Brain (organoid and tissue), 16 donors: ENCODE measurements at places on chromosomes 5 and 9.

DNA sequence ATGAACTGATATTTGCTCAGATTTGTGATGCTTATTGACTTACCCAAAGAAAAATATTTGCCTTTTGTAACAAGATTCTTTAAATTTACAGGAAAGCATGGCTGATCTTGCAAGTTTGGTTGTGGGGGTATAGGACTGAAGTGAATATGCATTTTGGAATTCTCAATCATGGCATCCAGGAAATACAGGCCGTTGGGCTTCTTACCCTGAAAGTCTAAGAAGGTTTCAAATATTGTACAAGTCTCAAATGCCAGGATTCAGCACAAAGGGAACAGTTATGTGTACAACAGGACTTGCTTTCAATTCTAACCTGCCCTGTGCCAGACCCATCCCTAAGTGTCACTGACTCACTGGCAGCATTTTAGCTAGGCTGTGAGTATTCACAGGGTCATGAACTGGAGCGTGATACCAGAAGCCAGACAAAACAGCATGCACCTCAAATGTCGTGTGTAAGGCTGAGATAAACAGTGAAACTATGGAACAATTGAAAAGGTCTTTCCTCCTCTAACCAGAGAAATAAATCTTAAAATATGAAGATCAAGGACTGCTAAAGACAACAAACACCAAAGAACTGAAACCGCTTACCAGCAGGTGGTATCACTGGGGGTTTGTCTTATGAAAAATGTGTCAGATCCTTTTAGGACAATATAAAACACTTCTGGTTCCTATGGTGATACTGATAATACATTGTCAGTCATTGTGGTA, 168.6 kb upstream of the RGMB start:
- DNase-seq = peak; percentile 14

DNA sequence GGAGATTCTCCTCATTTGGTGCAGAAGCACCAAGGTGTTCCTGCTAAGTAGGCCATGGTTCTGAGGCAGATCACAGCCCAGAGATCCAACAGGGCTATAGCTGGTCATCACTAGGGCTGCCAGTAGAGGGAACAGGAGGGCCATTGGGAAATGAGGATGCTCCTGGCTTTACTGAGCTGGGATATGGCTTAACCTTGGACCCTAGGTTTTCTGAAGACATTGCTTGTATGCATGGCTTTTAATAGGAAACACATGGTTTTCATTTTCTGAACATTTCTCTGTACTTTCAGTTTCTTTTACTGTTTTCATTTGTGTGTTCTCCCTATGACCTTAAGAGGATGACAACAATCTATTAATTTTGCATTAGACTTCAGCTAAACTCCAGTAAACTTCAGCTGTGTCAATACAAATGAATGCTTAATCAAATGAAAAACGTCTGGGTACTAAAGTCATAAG, at the start of gene IFNW1:
IFNW1 (minus strand) TSS at position 406 of the 456 bp plus-strand sequence; CDS start at position 144, 262 bp downstream.
- DNase-seq = no peak

GRCh38 chr5:56088431-56088949, 93.7 kb upstream of the IL6ST start:
- DNase-seq = no peak

- DNase-seq = no peak
Measured at GRCh38 chr5:168878135-168878745, 299.1 kb upstream of the PANK3 start.

- DNase-seq = no peak
Measured at GRCh38 chr9:120310035-120310434, 269.9 kb downstream of the CDK5RAP2 start.

DNA sequence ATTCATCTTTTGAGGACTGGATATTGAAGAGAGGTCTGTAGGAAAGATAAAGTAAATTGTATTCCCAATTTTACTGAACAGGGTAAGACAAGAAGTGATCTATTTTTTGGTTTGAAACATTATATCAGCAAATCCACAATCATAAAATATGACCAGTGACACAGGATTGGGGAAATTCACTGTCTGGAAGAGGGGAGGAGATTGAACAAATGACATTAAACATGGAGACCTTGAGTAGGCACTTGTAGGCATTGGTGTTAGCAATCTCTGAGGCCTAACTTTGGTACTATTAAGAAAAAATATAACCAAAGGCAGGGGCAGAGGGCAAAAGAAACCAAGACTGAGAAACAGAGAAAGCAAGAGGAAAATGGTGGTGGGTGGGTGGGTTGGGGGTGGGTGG, 132.6 kb upstream of the TMEM161B start:
- no peak for DNase-seq

DNA sequence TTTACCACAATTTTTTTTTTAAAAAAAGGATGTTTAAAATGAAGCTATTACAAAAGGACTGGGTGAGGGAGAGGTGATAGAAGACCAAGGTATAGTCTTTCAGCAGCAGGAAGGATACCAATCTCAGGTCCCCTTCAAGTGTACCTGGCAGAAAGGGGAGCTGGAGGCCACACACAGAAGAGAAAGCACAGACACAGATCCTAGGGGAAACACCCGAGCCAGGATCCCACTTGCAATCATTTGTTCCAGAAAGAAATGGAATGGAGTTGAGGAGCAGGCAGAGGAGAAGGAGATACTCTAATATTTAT, 5.6 kb downstream of the GNPDA1 start:
- DNase-seq = no peak

GRCh38 chr5:67528953-67529352, 332.4 kb upstream of the CD180 start:
- DNase-seq = no peak

- no peak for DNase-seq
Measured at GRCh38 chr9:14822666-14823065, 87.6 kb downstream of the FREM1 start.

DNA sequence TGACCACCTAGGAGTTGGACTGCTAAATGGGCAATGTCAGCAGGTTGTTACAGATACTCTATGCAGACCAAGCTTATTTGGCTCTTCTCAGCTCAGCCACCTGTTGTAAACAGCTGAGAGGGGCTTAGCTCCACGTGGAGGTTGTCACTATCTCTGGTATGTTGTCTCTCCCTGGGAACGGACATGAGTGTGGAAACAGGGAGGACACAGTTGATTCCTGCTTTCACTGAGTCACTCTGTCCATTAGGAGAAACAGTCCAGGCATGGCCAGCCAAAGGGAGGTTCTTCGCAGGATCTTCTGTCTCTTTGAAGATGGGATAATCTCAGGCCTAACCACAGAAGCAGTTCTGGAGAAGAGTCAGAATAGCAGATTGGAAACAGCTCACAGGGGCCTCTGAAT, 121.2 kb downstream of the PALM2AKAP2 start:
- no peak for DNase-seq

GRCh38 chr5:45578270-45578669, 117.9 kb downstream of the HCN1 start:
- no peak for DNase-seq

GRCh38 chr5:96427824-96428223, 5.2 kb downstream of the PCSK1 start:
- DNase-seq = no peak

DNA sequence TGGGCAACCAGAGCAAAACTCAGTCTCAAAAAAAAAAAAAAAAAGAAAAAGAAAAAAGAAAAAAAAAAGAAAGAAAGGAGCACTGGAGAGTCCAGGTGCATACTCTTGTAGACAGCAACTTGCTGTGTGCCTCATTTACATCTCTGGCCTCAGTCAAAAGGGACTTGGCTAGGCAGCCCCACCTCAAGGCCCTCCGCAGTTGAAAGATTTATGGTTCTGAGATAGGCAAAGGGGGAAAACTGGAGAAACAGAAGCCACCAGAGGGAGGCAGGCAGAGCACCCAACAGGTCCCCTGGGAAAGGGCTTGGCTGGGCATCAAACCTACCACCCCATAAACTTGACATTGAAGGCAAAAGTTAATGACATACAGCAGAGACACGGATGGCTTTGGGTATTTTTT, 6.1 kb downstream of the ORM2 start:
- DNase-seq = no peak

DNA sequence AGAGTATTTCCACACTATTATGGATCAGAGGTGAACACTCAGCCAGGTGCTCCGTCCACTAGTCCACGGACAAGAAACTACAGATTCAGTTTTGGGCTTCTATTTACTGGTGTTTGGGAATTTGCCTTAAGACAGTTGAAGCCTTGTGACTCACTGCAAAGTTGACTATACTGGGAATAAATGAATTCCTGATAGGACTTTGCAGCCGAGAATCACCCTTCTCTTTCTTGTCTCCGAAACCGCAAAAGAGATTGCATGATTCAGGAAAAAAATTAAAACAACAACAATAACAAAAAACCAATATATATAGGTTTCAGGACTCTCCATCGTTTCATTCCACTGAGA, 716 bp downstream of the TMEM171 start:
- no peak for DNase-seq

- no peak for DNase-seq
Measured at GRCh38 chr5:65967288-65968066, 41.1 kb downstream of the ERBIN start.

DNA sequence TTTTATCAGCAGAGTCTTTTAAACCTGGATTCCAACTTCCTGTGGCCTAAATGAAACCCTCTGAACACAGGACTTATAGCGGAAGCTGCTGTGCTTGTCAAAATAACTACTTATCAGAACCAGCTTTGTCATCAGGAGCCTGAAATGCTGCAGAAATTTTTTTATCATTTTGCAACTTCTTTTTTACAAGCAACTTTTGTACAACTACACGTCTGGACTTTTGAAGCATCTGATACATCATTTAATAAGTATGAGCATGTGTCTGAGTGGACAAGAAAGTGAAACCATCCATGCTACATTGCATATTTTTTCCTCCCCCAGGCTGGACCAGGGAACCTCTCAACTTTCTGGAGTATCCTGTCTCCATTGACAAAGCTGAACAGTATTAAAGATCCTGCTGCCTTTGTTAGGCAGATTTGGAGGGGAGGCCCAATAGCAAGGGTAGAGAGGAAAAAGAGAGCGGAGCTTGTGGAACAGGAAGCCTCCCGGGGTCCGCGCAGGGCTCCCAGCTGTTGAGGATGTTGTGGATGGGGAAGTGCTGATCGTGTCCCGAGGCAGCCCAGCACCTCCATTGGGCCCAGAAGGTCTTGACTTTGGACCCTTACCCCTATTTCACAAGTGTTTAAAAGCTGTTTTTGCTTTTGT, 196.6 kb downstream of the MSX2 start:
- no peak for DNase-seq

DNA sequence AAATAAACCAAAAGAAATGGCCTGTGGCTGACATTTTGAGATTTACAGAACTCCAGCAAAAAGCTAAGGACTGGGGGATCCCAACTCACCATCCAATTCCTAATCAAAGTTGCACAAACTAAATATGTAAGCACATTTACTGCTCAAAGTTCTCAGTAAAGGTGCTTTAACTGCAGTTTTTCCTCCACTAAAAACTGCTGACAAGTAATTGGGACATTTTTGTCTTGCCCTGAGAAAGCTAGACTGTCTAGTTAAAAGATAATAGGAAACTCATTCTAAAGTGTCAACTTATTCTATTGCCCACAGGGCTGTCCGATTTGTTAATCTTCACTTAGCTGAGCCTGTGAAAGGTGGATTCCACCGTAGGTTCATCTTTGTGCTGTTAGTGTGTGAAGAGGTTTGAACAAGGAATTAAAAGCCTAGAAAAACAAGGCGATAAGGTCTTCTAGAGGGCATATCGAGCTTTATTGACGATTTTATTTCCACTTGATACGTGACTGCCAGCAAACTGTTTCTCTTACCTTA, 1.0 kb downstream of the DOCK8 start:
- no peak for DNase-seq

DNA sequence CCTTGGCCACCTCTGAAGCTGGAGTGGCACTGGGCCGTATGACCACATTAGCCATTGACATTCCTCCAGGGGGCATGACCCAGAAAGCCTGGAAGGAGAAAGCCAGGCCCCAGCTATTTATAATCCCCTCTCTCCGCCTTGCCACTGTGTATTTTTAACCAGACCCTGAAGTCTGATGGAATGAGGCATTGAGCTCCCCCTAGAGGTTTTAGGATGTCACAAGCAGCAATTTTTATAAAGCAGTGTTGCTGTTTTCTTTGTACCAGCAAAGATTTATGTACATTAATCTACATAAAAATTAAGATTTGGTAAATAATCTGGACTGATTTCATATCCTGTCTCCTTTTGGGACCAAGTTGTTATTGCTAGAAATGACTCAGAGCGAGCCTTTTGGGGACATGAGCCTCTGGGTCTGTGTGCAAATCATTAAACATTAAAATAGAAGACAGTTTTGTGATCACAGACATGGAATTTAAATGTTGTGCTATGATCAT, 127.1 kb downstream of the TRIO start:
- DNase-seq = peak; percentile 72

DNA sequence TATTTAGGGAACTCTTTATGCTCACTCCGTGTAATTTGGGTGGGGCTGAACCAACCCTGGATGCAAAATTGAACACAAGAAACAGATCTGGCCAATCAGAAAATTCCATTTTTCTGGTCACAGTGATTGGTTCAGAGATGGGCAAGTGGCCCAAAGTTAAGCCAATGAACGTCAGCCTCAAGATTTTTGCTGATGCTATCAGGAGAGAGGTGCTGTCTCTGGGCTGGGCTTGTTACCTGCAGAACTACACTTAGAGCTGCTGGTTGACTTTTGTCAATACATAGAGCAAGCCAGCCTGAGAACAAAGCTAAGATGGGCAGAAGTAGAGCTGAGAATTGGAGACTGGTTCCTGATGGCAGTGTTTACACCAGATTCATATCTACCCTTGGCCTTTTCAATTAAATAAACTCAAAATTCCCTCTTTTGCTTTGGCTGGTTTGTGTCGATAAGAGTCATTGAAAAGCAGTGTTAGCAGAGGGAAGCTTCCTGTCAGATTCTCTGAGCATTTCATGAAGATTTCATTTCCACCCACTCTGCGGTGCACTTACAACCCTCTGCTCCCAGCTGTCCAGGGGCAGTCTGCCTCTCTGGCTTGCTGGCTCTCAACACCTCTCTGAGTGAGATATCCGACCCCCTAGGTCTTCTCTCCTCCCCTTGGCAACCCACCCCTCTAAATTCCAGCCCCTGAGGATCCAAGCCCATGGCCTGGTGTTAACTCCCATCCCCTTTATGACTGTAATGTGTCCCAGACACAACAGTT, 64.5 kb upstream of the PPARGC1B start:
- no peak for DNase-seq

DNA sequence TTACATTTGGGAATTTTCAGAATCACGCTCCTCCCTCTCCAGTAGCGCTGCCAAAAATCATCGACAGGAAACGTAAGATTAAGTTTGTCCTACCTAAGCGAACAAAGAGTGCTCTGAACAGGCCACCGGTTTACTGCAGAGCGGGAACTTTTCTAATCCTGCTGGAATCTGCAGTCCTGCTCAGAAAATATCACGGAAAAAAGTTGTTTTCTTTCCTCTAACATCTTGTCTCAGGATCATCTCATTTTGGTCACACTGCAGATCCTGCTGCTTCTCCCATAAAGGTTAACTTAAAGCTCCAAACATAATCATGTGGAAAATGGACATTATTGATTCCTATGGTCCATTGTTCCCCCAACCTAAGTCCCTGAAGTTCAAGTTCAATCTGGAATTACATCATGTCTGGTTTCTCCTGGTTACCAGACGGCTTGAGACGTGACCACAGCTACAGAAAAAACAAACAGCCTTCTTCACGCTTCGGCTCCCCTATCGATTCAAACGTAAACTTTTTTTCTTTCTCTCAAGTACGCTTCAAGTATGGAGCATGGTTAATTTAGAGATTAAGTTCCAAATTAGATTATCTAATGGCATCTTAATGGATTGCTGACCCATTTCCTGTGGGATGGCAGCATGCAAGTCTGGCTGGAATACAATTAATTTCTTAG, 217.6 kb downstream of the NFIB start:
- peak; percentile 82 for DNase-seq

GRCh38 chr5:91076138-91076537, 307.0 kb downstream of the ARRDC3 start:
- no peak for DNase-seq
